ENCODE measurements at places on chromosomes 5 and 9.
A peak's percentile ranks its signal among the peaks of the same experiment; 100 is the strongest.

DNA sequence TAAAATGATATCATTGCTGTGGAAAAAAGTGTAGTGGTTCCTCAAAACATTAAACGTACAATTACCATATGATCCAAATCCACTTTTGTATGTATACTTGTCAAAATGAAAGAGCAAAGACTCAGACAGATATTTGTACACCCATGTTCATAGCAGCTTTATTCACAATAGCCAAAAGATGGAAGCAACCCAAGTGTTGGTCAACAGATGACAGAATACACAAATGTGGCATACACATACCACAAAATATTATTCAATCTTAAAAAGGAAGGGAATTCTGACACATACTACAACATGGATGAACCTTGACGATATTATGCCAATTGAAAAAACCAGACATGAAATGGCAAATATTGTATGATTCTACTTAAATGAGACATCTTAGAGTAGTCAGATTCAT, 524.5 kb upstream of the WWC1 start:
- no peak for DNase-seq

DNA sequence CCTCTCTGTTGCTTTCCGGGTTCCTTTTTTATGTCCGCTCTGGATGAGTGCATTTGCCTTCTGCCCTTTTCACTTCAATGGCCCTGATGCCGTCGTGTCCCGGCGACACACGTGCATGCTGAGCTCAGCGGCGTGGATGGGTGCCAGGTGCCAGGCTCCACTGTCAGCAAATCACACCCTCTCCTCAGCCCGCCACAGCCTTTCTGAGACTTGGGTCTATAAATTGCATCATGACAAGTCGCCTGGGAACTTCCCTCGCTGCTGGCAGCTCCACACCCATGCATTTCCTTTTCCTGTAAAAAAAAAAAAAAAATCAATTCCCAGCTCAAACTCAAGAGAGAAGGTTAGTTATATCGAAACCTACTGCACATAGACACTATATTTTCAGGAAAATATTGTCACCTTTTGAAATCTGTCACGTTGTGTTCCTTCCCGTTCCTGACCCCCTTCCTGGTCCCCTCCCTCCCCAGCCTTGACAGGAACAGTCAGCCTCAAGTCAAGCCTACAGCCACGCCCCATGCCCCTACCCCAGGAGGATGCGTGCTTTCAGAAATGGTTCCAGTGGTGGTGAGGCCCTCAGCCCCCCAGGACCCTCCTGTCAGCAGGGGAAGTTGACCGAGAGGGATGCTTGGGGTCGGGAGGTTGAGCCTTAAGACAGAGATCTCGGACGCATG, 110.3 kb upstream of the PTCH1 start:
- no peak for DNase-seq

DNA sequence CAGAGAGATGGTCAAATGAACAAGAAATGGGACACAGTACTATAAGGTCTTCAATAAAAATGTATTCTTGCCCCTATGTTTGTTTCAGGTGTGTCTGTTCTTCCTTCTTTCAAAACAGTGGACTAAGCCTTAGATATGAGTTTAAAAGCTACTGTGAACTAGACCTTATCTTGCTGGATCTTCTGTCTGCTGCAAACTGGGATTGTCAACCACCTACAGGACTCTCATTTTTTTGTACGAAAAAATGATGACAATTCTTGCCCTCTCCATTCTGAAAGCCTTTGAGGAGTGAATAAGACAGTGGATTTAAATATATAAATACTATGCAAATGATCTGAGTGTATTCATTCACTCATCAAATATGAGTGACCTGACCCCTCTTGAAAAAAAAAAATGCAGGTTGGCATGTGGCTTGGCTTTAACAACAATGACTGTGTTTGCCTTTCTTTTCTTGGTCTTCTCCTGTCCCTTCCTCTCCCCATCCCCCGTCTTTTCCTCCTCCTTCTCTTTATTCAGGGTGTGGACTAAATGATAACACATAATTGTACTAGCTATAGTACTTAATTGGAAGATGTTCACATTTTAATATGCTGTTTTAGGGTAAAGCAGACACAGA, 235.5 kb upstream of the TRIM32 start:
- no peak for DNase-seq

- no peak for DNase-seq
Observed at GRCh38 chr5:4453655-4454054, 686.5 kb upstream of the ADAMTS16 start.

- peak; percentile 98 for DNase-seq
Observed at GRCh38 chr9:79256691-79257213, 315.0 kb upstream of the TLE4 start.

GRCh38 chr9:127721391-127721821, 5.5 kb downstream of the TTC16 start:
- DNase-seq = no peak

DNA sequence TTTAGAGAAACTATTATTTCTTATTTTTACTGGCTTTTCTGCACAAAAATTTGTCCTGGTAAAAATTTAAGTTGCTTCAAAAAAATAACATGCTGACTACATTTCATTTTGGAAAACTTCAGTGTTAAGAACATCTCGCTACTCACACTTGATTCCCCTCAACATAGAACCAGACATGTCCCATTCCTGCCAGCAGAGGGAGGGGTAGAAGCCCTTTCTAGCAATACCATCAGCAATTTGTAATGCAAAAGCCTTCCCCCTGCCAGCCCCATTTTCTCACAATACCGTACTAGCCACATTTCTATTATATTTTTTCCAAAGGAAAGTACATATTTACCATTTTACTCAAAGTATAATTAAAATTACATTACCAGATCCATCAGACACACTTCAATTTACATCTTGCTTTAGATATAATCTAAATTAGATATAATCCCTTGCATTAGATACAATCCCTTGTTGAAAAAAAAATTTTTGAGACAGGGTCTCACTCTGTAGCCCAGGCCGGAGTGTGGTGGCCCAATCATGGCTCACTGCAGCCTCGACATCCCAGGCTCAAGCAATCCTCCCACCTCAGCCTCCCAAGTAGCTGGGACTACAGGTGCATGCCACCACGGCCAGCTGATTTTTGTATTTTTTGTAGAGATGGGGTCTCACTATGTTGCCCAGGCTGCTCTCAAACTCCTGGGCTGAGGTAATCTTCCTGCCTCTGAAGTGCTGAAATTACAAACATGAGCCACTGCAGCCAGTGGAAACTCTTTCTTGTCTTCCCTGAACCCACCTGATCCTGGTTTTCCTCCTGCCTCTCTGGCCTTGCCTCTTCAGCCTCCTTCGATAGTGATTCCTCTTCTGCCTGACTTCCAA, 39.6 kb upstream of the IDNK start:
- peak; percentile 37 for DNase-seq

DNA sequence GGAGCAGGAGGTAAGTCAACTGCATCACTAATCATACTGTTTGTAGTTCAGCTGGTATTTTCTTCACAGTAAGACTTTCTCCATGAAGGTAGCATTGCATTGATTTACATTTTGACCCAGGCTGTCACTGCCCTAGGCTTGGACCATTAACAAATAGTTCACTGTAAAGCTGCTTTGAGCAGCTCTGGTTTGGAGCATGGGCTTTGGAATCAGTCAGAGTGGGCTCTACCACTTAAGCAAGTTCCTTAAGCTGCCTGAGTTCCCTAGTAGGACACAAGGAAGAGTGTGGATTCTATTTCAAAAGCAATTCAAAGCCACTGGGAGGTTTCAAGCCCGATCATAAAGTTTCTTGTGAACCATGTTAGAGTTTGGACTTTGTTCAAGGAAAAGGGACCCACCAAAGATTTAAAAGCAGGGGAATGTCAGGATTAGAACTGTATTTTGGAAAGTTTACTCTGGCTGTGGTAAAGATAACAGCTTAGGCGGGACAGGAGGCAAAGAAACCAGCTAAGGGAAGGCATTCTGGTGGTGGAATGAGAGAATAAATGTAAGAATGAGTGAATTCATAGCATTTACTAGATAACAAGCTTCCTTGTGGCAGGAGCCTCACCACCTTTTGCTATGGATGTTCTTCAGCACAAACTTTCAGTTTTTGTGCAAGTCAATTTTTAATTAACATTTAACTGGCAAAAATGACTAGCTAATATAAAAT, 12.3 kb upstream of the PANK3 start:
- DNase-seq = no peak

- no peak for DNase-seq
Observed at GRCh38 chr9:90974643-90975245, 173.1 kb downstream of the SYK start.

GRCh38 chr9:20340511-20340861, 281.8 kb downstream of the MLLT3 start:
- DNase-seq = no peak

- peak; percentile 91 for DNase-seq
Observed at GRCh38 chr9:136051837-136052471, 43.1 kb downstream of the NACC2 start.

DNA sequence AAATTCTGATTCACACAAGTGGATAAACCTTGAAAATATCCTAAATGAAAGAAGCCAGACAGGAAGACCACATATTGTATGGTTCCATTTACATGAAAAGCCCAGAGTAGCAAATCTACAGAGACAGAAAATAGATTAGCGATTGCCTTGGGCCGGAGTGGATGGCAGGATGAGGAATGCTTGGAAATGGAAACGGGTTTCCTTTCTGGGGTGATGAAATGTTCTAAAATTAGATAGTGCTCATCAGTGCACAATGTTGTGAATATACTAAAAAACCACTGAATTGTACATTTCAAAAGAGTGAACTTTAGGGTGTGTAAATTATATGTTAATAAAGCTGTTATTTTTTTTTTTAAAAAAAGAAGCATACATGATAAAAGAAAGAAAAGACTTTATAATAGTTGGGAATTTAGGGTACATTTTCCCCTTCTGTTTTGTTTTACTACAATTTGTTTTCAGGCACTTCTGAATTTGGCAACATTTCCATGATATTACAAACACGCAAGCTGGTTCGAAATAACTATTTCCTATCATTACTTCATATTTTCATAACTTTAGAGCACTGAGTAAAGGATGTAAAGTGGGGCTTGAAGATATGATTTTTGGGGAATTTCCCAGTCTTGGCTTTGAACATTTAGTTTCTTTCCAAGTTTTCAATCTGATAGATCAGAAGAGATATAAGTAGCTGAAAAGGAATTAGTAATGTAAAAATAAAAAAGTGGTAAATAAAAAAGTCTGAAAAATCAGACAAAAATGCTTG, 23.9 kb downstream of the SLC35A4 start:
- no peak for DNase-seq

GRCh38 chr5:138054847-138055558, 22.1 kb upstream of the FAM13B start:
- DNase-seq = no peak

DNA sequence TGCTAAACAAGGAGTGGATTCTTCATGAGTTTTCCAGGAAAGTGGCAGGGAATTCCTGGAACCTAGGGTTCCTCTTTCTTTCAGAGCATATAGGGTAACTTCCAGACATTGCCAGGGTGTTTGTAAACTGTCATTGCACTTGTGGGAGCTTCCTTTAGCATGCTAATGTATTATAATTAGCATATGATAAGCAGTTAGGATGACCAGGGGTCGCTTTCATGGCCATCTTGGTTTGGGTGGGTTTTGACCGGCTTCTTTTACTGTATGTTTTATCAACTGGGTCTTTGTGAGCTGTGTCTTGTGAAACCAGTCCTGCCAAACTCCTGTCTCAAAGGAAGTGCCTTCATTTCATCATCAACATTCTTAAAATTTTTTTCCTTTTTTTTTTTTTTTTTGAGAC, 11.9 kb upstream of the MELK start:
- DNase-seq = no peak

GRCh38 chr9:137402746-137403145, 20.2 kb downstream of the EXD3 start:
- no peak for DNase-seq

- peak; percentile 22 for DNase-seq
Observed at GRCh38 chr5:159552751-159553150, 222.5 kb upstream of the IL12B start.

DNA sequence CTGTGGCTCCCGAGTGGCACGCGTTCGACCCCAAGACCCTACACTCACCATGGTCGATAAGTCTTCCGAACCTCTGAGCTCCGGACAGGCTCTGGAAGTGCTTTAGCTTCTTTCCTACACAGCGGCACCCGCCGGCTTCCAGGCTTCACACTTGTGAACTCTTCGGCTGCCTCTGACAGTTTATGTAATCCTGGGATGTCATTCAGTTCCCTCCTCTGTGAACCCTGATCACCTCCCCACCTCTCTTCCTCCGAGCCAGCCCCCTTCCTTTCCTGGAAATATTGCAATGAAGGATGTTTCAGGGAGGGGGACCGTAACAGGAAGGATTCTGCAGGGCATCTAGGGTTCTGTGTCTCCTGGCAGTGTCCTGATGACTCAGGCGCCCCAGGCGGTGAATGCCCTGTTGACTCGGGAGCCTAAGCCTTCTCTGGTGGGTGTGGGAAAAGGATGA, at the start of gene CD14:
Gene CD14 (minus strand): TSS at position 155 of the 451 bp plus-strand sequence. CDS start 104 bp downstream, at position 51.
- no peak for DNase-seq

DNA sequence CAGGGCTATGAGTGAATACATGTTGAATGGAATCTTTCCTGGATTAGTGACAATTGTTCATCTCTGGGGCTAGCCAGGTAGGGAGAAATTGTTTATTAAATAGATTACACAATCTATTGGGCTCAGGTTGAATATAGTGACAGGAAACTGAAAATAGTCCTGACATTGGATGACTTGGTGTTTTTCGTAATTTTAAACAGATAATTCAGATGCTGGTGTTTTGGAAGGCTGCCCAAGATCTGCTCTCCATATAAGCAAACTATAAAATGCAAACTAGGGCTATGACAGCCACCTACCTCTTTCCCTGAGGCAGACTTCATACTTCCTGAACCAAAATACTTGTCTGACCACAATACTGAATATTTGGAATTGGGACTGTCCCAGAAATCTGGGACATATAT, 99.1 kb downstream of the ENC1 start:
- peak; percentile 49 for DNase-seq

GRCh38 chr9:14106699-14107098, 207.2 kb downstream of the NFIB start:
- DNase-seq = no peak

DNA sequence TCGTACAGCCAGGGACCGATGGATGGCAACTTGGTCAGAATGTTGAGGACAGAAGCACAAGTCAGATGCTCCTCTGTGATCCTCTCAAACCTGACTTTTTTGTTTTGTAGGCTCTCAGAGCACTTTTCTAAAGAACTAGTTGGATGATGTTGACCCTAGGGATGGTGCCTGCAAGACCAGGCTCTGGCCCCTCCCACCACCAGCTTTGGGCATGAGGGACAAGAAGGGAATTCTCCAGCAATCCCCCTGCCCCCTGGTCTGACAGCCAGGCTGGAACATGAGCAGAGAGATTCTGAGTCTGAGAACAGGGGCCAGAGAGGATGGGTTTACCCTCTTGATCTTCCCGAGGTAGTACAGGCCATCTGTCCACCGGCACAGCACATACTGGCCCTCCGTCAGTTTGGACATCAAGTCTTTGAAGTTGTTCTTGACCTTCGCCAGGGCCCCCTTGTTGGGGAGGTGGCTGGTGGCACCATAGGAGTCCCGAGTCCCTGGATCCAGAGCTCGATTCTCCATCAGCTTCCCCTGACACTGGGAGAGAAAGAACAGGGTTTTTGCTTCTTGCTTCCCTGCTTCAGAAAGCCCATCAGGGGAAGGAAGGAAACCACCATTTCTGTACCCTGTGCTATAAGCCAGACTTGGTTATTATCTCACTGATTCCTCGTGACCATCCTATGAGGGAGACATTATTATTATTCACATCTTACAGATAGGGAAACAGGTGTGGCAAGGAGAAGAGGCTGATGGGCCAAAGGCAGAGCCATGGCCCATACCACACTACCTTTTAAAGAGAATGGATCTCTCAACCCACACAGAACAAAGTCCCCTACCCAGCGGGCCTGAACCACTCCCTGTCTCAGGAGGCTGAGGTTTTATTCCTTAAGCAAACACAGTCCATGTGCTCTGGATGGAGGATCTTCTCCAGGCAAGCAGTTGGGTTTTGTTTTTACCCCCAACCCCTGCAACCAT, 2.5 kb downstream of the PHF19 start:
- DNase-seq = no peak

- DNase-seq = no peak
Observed at GRCh38 chr9:110081395-110081794, 126.6 kb downstream of the C9orf152 start.

Measured in fibroblast of skin of left quadriceps (primary cell).